K562 (cell line): ENCODE measurements at places on chromosomes 12 and 14. TPM values are rescaled to one million over a fixed set of nuclear protein-coding genes. Genes with fewer than 3 reads are reported as not detected.

DNA sequence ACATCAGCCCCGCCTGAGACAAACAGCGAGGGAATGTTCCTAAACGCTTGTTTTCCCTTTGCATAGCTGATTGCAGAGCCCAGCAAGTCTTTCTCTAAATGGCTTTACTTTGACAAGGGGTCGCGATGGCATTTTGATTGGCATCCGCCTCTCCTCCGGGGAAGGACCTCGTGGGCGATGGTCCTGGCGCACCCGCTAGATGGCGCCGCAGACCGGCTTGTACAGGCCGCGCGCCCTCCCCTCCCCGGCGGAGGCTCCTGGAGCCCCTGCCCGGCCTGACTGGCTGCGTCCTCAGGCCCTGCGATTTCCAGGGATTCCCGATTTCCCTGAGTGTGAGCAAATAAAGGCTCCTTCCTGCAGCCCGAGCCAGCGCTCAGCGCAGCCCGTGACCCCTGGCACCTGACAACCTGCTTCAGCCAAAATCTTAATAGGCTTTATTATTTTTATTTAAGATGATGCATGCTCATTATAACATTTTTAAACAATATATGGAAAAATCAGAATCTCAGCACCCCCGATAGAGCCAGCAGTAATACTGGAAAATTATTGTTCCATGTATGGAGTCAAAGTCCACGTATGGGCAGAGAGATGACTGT is 468.3 kb downstream of the AACS start:
- peak; percentile 68 for DNase-seq

- no peak for DNase-seq
Measured at GRCh38 chr12:26331960-26332359, 136.6 kb downstream of the SSPN start.

- no peak for DNase-seq
Measured at GRCh38 chr12:12230275-12230674, 36.6 kb downstream of the LRP6 start.

DNA sequence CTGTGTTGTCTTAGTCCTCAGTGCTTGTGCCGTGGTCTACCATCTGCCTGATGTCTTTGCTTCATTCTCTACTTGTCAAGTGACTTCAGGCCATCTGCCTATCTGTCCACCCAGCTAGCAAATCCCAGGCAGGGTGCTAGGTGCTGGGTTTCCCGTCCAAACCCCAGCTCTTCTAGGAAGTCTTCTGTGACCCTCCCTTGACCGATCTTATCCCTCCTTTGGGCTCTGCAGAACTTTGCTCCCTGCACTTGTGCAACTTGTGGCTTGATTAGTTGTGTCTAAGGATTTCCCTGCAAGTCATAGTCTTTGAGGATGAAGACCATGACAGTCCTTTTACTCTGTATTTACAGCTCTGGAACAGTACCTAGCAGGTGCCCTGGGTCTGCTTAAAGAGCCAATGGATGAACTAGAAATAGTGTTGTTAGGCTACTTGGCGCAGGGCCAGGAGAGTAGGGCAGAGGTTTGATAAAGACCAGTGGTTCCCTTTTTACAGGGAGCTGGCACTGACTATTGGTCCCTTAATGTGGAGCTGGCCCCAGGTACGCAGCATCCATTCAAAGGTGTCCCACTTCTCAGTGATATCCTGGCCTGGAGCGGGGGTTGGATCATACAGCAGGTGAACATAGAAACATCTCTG is 60.1 kb downstream of the ADCK1 start:
- peak; percentile 43 for DNase-seq

DNA sequence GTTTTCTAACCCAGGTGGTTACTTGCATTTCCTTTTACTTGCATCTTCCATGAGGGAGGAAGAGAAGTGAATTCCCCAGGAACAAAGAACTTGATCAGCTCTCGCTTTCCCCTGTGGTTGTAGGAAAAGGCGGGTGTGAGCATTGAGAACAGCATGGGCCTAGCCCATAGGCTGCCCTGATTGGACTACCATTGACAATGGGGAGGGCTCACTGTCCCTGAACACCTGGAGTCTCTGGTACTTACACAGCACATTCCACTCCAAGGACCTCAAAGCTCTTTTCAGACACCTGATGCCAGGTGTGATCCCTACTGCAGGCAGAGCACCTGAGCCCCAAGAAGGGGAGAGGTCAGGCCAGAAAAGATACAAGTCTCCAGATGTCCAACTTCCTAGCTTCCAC is 25.0 kb downstream of the MAX start:
- no peak for DNase-seq

- no peak for DNase-seq
Measured at GRCh38 chr12:52832985-52833905, 866 bp downstream of the KRT79 start.

- DNase-seq: no peak
Measured at GRCh38 chr12:2352203-2352602, 299.4 kb downstream of the CACNA1C start.

DNA sequence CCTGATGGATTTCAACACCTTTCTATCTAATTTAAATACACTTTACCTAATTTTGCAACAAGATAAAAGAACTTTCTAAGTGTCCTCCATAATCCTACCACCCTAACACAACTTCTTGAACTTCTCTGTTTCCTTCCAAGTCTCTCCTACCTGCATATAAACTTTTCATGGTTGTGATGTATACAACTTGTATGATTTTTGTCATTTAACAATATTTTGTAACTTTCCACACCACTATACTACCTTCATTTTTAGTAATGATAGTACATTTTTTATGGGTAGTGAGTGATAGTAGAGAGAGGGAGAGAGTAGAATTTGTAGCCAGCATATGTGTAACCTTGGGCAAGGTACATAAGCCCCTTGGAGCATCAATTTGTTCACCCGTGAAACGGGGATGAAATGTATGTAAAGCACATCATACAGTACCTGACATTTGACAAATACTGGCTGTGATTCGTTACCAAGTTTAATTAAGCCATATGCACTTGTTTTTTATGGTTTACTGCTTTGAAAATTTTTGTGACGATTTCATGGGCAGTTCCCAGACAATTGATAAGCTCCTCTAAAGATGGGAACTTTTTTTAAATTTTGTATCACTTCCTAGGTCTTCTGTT is 177.8 kb upstream of the SLC38A2 start:
- DNase-seq: no peak

- no peak for DNase-seq
Measured at GRCh38 chr12:2834581-2835491, at the start of gene NRIP2. Gene NRIP2 (minus strand): TSS chr12:2835035. CDS start chr12:2834983, 52 bp downstream.

GRCh38 chr12:58523360-58523759 is 396.9 kb downstream of the LRIG3 start:
- no peak for DNase-seq

GRCh38 chr14:71148627-71149026 is 241.4 kb downstream of the PCNX1 start:
- DNase-seq: no peak

- no peak for DNase-seq
Measured at GRCh38 chr14:68774771-68775613, 17.9 kb downstream of the ZFP36L1 start.

GRCh38 chr12:28781671-28782652 is 367.1 kb upstream of the FAR2 start:
- DNase-seq: peak; percentile 46

PTPRR gene
- polyA plus RNA-seq: 10.0 and 10.3 TPM in 2 replicates

LRRC74A gene
- not detected in 2 replicates for polyA plus RNA-seq

RHOF gene
- 8.8 and 9.5 TPM in 2 replicates for polyA plus RNA-seq

FBLN5 gene
- polyA plus RNA-seq: 0.11 TPM in 1 of 2 replicates, not detected in the other

OR4E2 gene
- not detected in 2 replicates for polyA plus RNA-seq

LRP1-AS gene
- not detected in 2 replicates for polyA plus RNA-seq

DAO gene
- polyA plus RNA-seq: not detected in 2 replicates
